ENCODE measurements at places on chromosomes 5 and 9.
A peak's percentile ranks its signal among the peaks of the same experiment; 100 is the strongest.

GRCh38 chr9:136683755-136684154 is 3.5 kb downstream of the AGPAT2 start:
- no peak for DNase-seq

DNA sequence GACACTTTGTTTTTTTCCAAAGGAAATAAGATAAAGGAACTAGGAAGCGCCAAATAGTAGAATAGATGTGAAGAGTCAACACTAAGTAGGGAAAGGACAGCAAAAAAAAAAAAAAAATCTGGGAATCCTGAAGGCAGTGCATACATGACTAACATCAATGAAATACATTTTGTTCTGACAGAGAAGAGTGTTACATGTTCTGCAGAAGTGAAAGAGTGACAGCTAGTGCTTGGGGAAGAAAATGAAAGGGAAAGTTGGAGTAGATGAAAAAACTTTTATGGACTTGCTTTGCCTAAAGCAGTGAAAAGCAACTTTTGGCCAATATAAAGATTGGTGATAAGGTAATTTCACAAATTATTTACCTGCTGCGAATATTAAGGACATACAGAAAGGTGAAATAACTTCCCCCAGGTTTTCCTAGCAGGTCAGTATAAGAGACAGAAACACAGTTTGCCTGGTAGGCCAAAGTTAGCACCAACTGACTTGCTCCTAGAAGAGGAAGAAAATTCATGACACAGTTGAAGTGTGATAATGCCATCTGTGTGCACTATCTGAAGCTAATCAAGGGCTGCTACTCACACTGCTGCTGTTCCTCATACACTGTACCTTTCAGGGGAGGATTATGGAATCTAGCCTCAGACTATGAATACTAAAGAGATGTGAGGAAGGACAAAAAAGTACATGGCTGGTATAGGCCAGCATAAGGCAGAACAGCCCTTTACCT is 38.6 kb downstream of the RANBP6 start:
- no peak for DNase-seq

- no peak for DNase-seq
Measured at GRCh38 chr9:18261181-18261580, 212.8 kb upstream of the ADAMTSL1 start.

GRCh38 chr5:33297760-33298216 is 143.0 kb upstream of the TARS1 start:
- DNase-seq = no peak

DNA sequence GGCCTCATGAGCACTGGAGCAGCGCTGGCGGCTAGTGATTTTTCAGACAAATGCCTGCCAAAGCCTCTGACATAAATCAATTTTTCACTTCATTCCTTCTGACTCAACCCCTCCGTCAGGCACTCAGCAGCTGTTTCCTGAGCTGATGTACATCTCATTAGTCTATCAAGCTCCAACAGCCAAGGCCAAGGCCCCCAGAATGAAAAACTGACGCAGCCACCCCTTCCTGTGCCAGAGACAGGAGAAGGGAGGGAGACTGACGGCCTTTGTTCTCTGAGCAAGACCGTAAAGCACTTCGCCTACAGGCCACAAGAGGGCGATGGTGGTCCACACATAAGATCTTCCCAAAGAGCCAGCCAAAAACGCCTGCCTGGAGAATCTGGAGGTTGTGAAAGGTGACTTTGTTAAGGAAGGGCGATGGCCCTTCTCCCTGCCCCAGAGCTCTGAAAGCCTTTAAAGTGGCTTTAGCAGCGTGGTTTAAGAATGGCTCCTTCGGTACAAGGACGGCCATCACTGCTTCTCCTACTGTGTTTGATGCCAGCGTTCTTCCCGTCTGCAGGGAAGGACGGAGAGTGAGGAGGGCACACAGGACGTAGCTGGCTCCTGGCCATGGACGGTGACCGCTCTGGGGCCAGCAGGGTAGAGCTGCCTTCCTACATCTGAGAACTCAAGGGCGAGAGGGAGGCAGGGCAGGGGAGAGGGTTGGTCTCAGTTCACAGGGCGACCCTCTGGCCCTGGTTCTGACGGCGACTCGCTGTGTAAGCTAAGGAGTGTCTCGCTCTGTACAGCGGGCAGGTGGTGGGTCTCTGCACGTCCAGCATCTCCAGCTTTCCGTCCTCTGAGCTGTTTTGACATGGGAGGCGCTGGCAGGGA is 37.0 kb downstream of the ALG2 start:
- peak; percentile 66 for DNase-seq

DNA sequence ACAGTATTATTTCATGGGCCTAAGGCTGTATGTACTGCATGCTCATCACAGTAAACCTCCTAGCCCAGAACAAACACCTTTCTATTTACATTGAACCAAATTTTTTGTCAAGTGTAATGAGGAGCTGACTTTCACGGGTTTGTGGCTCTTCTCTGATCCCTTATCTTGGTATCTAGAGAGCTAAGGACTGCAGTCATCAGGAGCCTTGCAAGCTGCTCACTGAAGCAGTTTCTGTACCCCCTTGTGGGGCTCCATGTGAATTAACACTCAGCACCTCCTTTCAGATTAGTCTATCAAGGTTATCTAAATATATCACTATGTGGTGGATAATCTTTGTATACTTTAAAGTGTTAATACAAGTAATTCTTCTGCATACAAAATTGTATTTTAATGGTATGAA is 108.2 kb downstream of the AUH start:
- DNase-seq = no peak

GRCh38 chr5:153043886-153044285 is 446.6 kb upstream of the GRIA1 start:
- DNase-seq = no peak

GRCh38 chr9:110935829-110936228 is 102.4 kb downstream of the LPAR1 start:
- no peak for DNase-seq

DNA sequence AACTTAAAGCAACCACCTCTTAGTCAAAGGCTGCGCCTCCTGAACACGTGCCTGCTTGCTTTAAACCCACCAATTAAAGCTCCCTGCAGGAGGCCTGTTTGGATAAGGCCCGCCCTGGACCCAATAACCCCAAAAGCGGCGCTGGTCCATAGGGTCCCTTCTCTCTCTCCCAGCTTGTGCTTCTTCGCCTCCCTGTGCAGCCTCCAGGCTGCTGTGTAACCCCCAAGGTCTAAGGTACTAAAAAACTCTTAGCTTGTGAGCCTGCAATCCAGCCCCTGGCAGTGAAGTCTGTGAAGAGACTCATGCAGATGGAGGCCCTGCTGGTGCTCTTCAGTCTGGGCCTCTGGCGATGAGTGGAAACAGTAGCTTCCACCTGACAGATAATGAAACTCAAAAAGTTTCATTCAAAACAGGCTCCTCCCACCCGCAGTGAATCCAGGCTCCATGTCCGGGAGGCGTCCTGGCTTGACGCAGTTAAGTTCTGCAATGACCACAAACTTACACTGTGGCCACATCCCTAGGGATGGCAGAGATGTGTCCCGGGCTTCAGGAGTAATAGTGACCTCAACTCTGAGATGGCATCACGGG is 97.3 kb downstream of the PRRT1B start:
- no peak for DNase-seq

GRCh38 chr9:18909140-18910018 is 123.6 kb downstream of the SAXO1 start:
- no peak for DNase-seq
